Frontal cortex (tissue), 4 donors: ENCODE measurements at places on chromosomes 2 and 18.

DNA sequence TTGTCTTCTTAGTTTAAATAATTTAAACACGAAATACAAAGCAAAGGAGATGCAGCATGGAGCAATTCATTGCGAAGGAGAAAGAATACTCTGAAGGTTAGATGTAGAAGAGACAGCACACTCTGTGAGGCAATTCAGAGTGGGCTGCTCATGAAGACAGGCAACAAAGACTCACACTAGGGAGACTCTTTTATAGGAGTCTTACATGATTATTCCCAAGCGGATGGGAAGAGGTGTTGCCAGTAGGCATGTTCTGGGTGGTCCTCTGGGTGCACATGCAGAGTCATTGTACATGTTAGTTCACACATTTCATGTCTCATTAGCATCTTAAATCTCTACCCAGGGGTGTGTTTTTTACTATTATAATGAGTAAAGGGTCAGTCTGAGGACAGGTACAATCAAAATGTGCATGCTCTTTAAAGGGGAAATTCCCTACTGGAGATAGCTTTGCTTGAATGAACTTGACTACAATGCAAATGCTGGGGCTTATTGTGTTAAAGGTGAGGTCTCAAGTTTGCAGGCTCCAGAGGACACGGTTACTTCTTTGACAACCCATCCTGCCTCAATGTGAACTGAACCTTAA, 275.5 kb downstream of the CDH19 start:
- no peak for DNase-seq

DNA sequence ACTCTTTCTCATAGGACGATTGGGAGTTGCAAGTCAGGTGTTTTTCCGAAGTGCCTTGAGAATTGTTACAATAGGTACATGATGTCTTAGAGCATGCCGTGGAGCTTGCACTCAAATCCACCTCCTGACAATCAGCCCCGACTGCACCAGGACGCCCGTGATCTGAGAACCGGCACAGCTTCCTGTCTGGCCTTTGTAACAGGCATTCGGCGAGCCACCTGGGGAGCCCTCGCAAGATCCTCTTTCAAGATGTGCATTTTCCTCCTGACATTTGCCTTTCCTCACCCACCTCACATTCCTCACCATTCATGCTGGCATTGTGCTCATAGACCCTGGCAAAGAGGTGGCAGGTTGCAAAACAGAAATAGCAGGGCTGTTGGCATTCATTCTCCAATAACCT, 427.3 kb downstream of the GALR1 start:
- DNase-seq: no peak

DNA sequence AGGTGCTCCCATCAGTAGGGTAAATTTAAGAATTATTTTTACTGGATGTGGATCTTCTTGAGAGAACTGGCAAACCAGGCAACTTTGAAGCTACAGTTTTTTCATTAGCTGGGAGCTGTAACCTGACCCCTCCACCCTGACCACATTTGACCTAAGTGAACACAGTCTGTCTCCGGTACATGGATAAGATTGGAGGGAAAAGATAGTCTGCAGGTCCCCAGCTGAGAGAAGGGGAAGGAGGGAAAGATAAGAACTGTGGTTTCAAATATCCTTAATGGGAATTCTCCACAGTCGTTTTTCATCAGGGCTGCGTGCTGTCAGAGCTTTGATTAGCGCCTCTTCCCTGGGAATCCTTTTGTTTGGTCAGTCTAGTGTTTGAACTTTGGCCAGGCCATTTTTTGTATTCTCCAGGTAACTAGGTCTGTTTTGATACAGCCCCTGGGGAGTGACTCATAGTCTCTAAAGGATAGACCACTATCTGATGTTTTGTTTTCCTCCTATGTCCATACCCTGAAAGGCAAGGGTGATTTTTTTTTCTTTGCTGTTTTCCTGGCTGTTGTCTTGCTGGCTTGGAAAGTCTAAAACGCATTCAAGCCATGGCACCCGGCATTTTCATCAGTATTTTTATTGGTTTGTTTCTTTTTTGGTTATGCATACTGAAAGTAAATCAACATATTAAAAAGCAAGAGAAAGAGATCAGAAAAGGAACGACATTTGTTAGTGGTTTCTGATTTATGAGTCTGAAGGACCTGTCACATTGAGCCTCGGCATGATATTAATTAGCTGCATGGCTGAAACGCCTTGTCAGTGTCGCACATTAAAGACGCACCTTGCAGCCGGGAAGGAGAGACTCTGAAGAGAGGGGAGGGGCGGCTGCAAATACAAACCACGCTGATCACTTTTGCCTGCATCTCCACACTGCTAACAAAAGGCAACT, 183.4 kb upstream of the FN1 start:
- no peak for DNase-seq

GRCh38 chr2:86439879-86440630, 1.1 kb upstream of the KDM3A start:
- DNase-seq: no peak

GRCh38 chr2:156511803-156512202, 75.6 kb downstream of the GPD2 start:
- DNase-seq: no peak

GRCh38 chr2:238148981-238149380, 9.8 kb upstream of the ERFE start:
- no peak for DNase-seq

DNA sequence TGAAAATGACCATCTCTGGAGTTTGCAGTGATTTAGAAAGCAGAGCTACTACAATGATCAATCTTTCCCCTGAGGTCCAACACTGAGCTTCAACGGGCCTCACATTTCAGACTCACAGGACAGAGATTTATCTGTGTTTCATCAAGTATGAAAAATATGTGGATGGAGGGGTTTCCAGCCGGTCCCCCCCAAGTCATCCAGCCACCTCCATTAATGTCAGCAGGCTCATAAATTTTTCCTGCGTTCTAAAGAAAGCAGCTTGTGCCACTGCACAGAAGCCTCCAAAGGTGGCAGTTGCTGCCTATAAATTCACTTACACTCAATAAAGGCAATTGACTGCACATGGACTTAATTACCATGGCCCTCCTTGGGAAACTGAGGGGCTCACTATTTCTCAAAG, 117.4 kb upstream of the ACKR3 start:
- no peak for DNase-seq

GRCh38 chr18:72811047-72811446, 56.7 kb downstream of the NETO1 start:
- no peak for DNase-seq

DNA sequence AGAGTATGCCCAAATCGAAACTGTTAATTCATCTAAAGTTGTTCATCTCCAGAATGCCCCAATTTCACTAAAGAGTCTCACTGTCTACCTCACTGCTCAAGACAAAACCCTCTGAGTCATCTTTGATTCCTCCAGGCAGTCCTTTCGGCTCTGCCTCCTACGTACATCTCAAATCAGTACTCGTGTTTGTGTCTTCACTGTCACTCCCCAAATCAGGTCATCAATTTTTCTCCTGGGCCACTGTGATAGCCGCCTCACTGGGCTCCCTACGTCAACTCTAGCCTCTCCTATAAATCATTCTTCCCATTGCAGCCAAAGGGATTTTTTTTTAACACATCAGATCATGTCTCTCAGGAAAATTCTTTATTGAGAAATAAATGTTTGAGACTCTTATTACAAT, 42.1 kb upstream of the TTC39C start:
- DNase-seq: no peak

GRCh38 chr18:62981566-62981965, 266.2 kb downstream of the PHLPP1 start:
- DNase-seq: no peak

GRCh38 chr2:56109994-56110393, 73.8 kb upstream of the CCDC85A start:
- no peak for DNase-seq

GRCh38 chr2:88492002-88492401, 39.5 kb upstream of the FOXI3 start:
- no peak for DNase-seq

GRCh38 chr18:5294113-5294456, 1.4 kb downstream of the ZBTB14 start:
- DNase-seq: no peak

- no peak for DNase-seq
These were observed 18.2 kb upstream of the PCBP1 start for GRCh38 chr2:70069049-70069448.
